ENCODE measurements at places on chromosomes 1 and 21.

DNA sequence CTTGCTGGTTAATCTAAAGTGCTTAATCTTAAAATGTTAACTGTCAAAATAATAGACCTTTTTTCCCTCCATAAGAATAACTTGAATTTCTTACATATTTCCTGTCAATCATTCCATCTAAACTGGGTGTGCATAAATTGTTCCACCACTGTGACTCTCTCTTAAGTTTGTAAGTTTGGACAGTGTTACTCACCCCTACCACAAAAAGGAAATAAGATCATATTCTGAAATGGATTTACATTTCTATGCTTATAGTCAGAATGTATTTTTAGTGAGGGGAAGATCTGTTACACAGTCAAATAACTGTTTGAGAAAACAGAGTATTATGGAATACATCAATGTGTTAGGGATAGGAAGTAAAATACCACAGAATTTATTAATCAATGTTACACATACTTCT is 109.6 kb upstream of the DPYD start:
- no peak for DNase-seq

DNA sequence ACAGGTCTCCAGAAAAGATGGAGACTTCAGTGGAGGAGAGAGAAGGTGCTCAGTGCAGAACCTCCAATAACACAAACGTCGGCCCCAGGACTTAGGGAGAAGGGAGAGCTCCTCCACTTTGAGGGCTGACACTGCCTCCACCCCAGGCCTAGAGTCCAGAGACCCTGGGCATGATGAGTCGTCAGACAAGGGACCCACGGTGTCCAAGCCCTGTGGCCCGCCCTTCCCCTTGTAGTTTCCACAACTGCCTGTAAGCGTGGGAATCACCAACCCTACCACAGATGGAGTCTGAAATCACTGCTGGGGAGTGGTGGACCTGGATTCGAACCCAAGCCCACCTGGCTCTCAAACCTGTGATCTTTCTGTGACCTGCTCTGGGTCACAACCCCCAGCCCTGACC is 281.1 kb downstream of the NPHP4 start:
- DNase-seq, result no peak

- DNase-seq, result no peak
Measured at GRCh38 chr1:42191319-42191718, 26.8 kb upstream of the GUCA2A start.

DNA sequence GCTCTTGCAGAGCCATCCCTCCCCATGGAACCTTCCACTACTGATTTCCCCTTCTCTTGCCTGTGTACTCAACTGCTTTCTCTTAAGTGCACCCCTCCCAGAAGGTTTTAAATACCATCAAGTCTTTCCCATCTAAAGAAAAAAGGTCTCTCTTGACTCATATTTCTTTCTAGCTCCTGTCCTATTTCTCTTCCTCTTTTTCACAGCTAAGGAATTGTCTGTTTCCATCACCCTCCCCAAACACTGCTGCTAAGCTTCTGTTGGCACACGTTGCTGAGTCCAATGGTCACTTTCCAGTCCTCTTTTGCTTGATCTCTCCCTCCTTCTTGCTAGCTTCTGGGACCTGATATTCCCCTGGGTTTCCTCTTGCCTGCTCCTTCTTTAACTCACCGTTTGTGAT is 13.3 kb upstream of the GNL2 start:
- DNase-seq, result no peak

GRCh38 chr1:203210988-203211387 is 18.5 kb downstream of the CHIT1 start:
- DNase-seq, result no peak

- DNase-seq, result no peak
Measured at GRCh38 chr1:182359645-182360044, 31.9 kb downstream of the GLUL start.

DNA sequence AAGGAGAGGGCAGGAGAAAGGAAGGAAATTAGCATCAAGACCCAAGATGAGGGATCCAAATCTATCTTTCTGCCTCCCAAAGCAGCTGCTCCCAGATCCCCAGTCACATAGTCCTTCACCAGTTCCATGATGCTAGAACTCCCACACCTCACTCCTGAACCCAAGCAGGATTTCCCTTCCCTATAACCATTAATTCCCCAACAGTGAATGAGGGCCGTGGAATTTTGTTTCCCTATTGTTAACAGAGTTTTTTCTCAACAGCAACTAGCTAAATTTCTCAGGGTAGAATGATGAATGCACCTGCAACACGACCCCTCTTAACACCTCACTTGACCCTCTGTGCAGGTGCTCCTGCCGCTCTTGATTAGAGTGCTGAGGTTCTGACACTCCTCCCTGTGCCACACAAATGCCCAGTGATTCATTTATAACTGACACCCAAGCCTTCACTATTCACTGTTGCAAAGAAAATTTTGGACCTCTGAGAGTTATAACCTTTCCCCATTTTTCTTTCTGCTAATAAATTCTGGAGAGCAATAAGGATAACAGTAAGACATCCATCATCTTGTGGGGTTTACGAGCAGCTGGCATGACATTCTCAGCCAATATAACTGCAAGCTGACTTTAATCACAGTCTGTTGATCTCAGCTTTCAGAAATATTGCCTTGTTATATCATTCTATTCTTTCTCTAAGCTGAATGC is 25.4 kb upstream of the NPL start:
- peak; percentile 67 for DNase-seq

- no peak for DNase-seq
Measured at GRCh38 chr1:10128101-10128765, 82.1 kb upstream of the KIF1B start.
